ENCODE measurements at places on chromosomes 4 and X. TPM values are rescaled to one million over a fixed set of nuclear protein-coding genes. Genes with fewer than 3 reads are reported as not detected.
A peak's percentile ranks its signal among the peaks of the same experiment; 100 is the strongest.

DNA sequence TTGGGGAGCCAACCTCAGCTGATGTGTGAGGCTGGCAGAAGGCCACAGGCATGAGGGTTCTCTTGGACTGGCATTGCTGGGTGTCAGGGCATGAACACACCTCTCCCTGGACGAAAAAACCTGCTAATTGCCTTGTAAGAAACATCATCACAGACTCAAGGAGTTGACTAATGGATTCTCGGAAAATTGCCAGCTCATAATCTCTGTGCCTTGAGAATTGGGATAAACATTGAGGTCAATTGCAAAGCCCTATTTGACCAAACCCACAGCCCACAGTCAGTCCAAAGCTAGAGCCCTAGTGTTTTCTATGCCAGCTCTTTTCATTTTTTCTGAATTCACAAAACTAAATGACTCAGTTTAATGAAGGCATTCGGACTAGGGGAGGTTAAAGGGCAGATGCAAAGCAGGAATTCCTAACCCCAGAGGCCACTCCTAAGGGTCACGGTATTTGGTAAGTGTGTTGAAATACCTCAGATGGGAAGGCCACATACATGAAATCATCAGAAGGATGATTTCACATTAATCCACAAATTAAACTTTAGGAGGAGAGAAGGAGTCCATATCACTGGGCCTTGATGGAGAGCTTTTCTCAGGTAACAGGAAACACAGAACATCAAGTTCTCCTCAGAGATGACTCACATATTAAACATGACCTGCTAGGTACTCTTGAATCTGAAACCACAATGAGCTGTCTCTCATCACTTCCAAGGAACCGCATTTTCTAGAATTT lies 39.0 kb upstream of the RASL11B start:
- no peaks in the 10 kb centered on the region for H3K27me3 ChIP-seq
- H3K36me3 ChIP-seq: no peaks in the 10 kb centered on the region
- no peak for DNase-seq
- peak overlapping the region; percentile 60 for H3K27ac ChIP-seq

- DNase-seq: no peak
- H3K36me3 ChIP-seq: no peaks in the 10 kb centered on the region
- no peak overlapping the region for H3K27ac ChIP-seq
- H3K27me3 ChIP-seq: no peaks in the 10 kb centered on the region
- no peaks in the 10 kb centered on the region for H3K4me1 ChIP-seq
These were observed 119.5 kb upstream of the CHRDL1 start for GRCh38 chrX:110915111-110915510.

The RHOH gene
- 0.68 TPM for total RNA-seq

GRCh38 chr4:87848622-87849351 lies 16.0 kb downstream of the MEPE start:
- no peak overlapping the region for H3K4me3 ChIP-seq
- H3K4me1 ChIP-seq: peaks cover 5% of the 10 kb centered on the region
- peak overlapping the region; percentile 24 for H3K27ac ChIP-seq
- H3K27me3 ChIP-seq: no peaks in the 10 kb centered on the region
- peak; percentile 73 for DNase-seq

The BEX5 gene
- total RNA-seq: 4.6 TPM

DNA sequence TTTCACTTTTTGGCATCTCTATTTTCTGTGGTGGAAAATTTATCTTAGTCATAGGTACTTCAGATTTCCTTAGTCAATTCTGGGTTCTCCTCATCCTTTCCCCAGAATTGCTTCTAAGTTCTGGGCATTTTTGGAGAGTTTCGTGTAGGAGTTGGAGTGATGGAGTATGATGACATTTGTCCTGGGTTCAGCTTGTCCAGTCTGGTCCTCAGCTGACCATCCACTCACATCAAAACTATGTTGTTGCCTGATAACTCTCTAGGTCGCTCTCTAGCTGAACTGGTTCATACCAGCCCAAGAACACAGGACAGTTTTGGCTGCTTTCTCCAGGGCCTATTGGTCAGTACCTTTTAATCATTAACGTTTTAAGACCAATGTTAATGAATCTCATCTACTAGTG lies 13.2 kb downstream of the PTTG2 start:
- H3K27me3 ChIP-seq: no peaks in the 10 kb centered on the region
- H3K27ac ChIP-seq: peak overlapping the region; percentile 9
- no peak for DNase-seq
- peaks cover 15% of the 10 kb centered on the region for H3K4me1 ChIP-seq
- no peak overlapping the region for H3K4me3 ChIP-seq

DNA sequence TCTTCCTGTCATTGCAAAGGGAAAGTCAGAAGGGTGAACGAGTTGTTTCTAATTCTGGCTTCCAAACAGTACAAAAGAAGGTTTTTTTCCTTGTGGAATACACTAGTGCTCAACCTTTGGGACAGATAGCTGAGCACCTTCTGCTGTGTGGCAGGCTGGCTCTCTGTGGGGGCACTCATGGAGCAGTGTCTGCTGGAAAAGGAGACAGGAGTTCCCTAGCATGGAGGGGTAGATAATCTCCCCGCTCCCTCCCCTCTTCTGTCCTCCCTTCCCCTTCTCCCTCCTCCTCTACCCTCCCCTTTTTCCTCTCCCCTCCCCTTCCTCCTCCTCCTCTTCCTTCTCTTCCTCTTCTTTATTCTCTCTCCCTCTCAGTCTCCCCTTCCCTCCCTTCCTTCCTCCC lies 62.4 kb upstream of the MTM1 start:
- H3K4me1 ChIP-seq: no peaks in the 10 kb centered on the region
- DNase-seq: no peak
- no peak overlapping the region for H3K4me3 ChIP-seq

- H3K4me1 ChIP-seq: no peaks in the 10 kb centered on the region
- H3K27ac ChIP-seq: no peak overlapping the region
- peak; percentile 8 for DNase-seq
- H3K27me3 ChIP-seq: no peaks in the 10 kb centered on the region
These were observed 66.3 kb downstream of the NBDY start for GRCh38 chrX:56795309-56795868.

- H3K4me3 ChIP-seq: no peak overlapping the region
- H3K36me3 ChIP-seq: no peaks in the 10 kb centered on the region
- no peak overlapping the region for H3K27ac ChIP-seq
- H3K27me3 ChIP-seq: no peaks in the 10 kb centered on the region
- no peak for DNase-seq
- H3K4me1 ChIP-seq: no peaks in the 10 kb centered on the region
These were observed 169.8 kb downstream of the SCFD2 start for GRCh38 chr4:53195815-53196661.

The UGT2B7 gene
- not detected for total RNA-seq

- no peaks in the 10 kb centered on the region for H3K4me1 ChIP-seq
- no peak overlapping the region for H3K4me3 ChIP-seq
These were observed 11.5 kb downstream of the HPSE start for GRCh38 chr4:83323136-83323535.

DNA sequence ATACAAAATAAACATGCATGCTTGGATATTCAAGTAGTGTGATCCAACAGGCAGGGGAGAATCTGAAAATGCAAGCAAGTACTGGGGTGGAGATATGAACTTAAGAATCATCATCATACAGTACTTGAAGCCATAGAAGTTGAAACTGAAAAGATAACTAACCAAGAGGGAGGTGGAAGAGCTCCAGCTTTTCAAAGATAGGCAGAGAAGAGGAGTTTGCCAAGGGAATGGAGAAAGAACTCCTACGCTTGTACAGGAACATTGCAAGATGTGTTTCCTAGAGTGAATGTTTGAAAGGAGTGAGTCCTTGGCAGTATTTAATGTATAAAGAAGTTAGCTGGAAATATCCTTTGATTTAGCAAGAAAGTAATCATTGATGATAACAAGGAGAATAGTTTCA lies 106.2 kb upstream of the FRMPD4 start:
- H3K4me1 ChIP-seq: no peaks in the 10 kb centered on the region
- no peak for DNase-seq
- H3K27ac ChIP-seq: no peak overlapping the region
- H3K36me3 ChIP-seq: no peaks in the 10 kb centered on the region
- H3K27me3 ChIP-seq: no peaks in the 10 kb centered on the region

- no peak overlapping the region for H3K27ac ChIP-seq
- no peaks in the 10 kb centered on the region for H3K4me1 ChIP-seq
- H3K4me3 ChIP-seq: no peak overlapping the region
These were observed 64.6 kb upstream of the MTM1 start for GRCh38 chrX:150503898-150504219.

The FAT1 gene
- 106 TPM for total RNA-seq

- H3K36me3 ChIP-seq: no peaks in the 10 kb centered on the region
- H3K27ac ChIP-seq: peak overlapping the region; percentile 52
- DNase-seq: no peak
- H3K4me1 ChIP-seq: peaks cover 7% of the 10 kb centered on the region
- no peak overlapping the region for H3K4me3 ChIP-seq
- H3K27me3 ChIP-seq: no peaks in the 10 kb centered on the region
These were observed 32.8 kb downstream of the REPS2 start for GRCh38 chrX:16979226-16979625.

DNA sequence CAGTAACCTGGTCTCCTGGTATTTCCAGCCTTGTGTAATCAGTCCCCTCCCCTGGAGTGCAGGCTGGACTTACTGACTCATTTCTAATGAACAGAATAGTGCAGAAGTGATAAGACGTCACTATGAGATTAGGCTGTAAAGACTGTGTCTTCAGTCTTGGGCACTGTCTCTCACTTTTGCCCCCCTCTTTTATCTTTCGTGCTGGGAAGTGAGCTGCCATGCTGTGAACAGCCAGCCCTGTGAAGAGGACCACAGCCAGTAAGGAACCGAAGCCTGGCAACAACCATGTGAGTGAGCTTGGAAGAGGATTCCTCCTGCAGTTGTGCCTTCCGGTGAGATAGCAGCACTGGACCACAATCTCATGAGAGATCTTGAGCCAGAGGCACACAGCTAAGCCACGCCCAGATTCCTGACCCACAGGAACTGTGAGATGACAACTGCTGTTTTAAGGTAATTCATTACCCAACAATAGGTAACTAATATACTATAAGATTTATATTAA lies 67.5 kb upstream of the GPR34 start:
- H3K27me3 ChIP-seq: no peaks in the 10 kb centered on the region
- H3K4me3 ChIP-seq: no peak overlapping the region
- H3K36me3 ChIP-seq: no peaks in the 10 kb centered on the region
- no peaks in the 10 kb centered on the region for H3K4me1 ChIP-seq

DNA sequence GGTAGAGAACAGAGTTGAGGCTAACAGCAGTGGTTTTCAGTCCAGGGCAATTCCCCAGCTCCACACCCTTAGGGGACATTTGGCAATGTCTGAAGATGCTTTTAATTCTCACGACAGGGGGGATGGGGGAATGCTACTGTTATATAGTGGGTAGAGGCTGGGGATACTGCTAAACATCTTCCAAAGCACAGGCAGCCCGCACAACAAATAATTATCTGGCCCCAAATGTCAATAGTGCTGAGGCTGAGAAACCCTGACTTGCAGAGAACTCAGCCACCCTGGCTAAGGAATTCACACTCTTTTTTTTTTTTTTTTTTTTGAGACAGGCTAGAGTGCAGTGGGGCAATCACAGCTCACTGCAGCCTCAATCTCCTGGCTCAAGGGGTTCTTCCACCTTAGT lies 60.6 kb downstream of the POLR2B start:
- peaks cover 48% of the 10 kb centered on the region for H3K4me1 ChIP-seq
- H3K27me3 ChIP-seq: no peaks in the 10 kb centered on the region
- no peaks in the 10 kb centered on the region for H3K36me3 ChIP-seq
- H3K27ac ChIP-seq: peak overlapping the region; percentile 76
- DNase-seq: no peak
- no peak overlapping the region for H3K4me3 ChIP-seq

The TAF7L gene
- total RNA-seq: not detected

The PLP2 gene
- 45.7 TPM for total RNA-seq

The DCAF8L1 gene
- not detected for total RNA-seq

DNA sequence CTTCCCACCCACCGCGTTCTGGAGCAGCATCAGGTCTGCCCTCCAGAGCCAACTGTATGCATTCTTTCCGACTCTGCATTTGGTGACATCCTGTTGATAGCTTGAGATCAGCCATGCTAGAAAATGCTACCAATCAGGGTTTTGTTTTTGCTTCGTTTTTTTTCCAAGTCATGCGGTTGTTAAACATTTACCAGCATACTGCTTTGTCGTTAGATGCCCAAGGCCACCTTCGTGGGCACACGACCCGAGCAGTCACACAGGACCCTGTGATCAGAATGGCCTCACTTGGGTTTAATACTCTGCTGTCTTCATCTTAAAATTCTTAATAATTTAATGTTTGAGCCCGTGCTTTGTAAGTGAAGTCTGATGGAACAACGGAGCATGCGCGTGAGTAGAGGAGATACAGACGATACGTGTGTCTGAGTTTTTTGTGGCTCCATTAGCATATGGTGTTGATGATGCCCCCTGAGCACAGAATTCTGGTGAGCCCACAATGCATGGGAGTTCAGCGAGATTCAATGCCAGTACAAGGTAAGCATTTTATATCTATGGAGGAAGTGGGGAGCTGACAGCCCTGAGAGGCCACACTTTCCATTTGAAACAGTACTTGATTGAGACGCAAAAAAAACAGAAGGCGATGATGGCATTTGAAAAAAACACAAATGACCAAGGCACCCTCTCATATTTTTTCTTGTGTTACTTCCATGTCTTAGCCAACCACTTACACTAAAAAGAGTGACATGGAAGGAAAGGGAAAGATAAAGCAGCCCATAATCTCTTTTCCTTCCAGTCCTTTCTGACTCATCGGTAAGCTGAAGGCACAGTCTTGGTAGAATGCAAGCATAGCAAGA lies 323.6 kb downstream of the BCOR start:
- H3K27me3 ChIP-seq: peaks cover 4% of the 10 kb centered on the region
- H3K27ac ChIP-seq: no peak overlapping the region
- H3K36me3 ChIP-seq: no peaks in the 10 kb centered on the region
- DNase-seq: no peak
- no peak overlapping the region for H3K4me3 ChIP-seq
- no peaks in the 10 kb centered on the region for H3K4me1 ChIP-seq

GRCh38 chr4:10063544-10064300 lies 42.4 kb upstream of the SLC2A9 start:
- no peaks in the 10 kb centered on the region for H3K36me3 ChIP-seq
- peaks cover 14% of the 10 kb centered on the region for H3K4me1 ChIP-seq
- H3K27ac ChIP-seq: peak overlapping the region; percentile 16
- peak; percentile 89 for DNase-seq
- no peaks in the 10 kb centered on the region for H3K27me3 ChIP-seq
- H3K4me3 ChIP-seq: no peak overlapping the region

GRCh38 chr4:184954482-184954881 lies 63.8 kb upstream of the HELT start:
- no peaks in the 10 kb centered on the region for H3K27me3 ChIP-seq
- DNase-seq: no peak
- no peak overlapping the region for H3K27ac ChIP-seq
- H3K4me1 ChIP-seq: no peaks in the 10 kb centered on the region

The RPA4 gene
- 3.9 TPM for total RNA-seq

The XKRX gene
- total RNA-seq: not detected

The NEIL3 gene
- 0.27 TPM for total RNA-seq

DNA sequence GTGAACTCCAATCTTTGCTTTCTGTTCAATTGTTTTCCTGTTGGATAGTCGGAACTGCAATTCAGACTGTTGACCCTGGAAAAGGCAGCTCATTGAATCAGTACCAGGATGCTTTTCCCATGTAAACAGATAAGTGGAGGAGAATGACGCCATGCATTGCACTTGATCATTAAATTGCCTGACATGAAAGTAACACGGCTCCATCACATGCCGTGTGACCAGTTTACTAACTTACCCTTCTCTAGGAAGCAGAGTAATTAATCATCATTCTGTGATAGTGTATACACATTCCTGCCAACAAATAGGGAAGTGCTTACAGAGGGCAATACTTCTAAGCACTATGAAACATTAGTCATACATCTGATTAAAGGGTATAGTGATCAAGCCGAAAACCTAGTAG lies 101.4 kb downstream of the PPARGC1A start:
- H3K4me1 ChIP-seq: no peaks in the 10 kb centered on the region
- H3K36me3 ChIP-seq: no peaks in the 10 kb centered on the region
- DNase-seq: no peak
- H3K4me3 ChIP-seq: no peak overlapping the region
- no peak overlapping the region for H3K27ac ChIP-seq

The MGARP gene
- 2.2 TPM for total RNA-seq

Data from sigmoid colon (tissue), 7 donors.